ENCODE measurements at places on chromosomes 1 and 21.

DNA sequence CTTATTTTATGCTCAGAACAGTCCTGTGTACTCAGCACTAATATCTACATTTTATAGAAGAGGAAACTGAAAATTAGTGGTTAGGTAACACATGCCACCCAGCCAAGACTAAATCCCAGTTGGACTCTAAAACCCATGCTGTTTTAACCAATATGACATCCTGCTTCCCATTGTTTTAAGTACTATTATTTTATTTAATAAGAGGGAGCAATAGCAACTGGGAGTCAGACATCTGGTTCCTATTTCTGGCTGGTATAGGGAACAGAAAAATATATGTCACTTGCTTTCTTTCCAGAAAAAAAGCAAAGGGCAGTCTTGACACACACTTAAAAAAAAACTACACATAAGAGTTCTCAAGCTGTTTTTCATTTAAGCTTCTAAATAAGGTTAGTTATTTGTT lies 11.9 kb downstream of the KLHL12 start:
- DNase-seq, result no peak

DNA sequence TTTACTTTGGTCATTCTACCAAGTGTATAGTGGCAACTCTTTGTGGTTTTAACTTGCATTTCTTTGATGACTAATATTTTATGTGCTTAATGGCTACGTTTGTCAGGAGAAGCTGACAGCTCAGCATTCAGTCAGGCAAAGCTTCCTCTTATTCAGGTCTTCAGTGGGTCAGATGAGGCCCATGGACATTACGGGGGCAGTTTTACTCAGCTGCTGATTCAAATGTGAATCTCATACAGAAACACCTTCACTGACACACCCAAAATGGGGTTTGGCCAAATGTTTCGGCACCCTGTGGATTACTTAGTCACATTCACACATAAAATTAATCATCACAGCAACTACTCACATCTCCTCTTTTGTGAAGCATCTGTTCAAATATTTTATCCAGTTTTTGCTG lies 104.9 kb upstream of the PLD5 start:
- DNase-seq, result no peak

DNA sequence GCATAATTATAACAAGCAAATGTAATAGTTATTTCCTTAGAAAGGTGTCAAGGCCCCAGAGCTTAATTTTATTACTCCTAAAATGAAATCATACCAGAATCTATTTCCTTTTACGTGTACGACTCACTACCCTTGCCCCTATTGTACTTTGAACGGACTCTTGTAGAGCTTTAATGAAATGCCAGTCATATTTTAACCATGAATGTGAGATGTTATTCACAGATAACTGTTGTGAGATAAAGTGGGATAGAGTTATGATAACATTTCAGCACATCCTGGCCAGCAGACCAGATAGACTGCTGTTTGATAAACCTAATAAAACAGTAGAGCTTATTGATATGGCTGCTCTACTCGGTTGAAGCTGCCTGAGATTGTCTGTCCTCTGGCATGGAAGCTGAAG lies 500.8 kb upstream of the PBX1 start:
- DNase-seq, result no peak

GRCh38 chr1:53392460-53392859 lies 64.6 kb upstream of the LRP8 start:
- no peak for DNase-seq

- no peak for DNase-seq
Observed at GRCh38 chr1:166272851-166273250, 106.0 kb upstream of the FAM78B start.

DNA sequence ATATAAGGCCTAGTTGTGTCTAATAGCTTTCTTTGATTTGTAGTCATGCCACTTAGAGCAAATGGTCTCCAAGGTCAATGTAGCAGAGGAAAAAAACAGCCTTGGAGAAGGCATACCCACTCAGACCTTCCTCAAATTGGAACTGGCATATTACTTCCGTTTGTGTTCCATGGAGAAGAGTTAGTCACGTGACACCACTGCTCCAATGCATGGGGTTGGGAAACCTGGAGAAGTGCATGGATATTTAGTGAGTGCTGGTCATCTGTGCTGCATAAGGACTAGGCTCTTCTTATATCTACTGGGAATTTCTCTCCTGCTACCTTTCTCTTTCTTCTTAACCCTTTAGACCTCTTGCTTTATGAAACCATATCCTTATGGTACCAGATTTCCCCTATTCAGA lies 167.8 kb downstream of the BACH1 start:
- DNase-seq, result no peak

GRCh38 chr1:81449786-81450185 lies 350.9 kb upstream of the ADGRL2 start:
- DNase-seq, result no peak

GRCh38 chr1:56424744-56425493 lies 154.4 kb downstream of the PLPP3 start:
- peak; percentile 37 for DNase-seq

DNA sequence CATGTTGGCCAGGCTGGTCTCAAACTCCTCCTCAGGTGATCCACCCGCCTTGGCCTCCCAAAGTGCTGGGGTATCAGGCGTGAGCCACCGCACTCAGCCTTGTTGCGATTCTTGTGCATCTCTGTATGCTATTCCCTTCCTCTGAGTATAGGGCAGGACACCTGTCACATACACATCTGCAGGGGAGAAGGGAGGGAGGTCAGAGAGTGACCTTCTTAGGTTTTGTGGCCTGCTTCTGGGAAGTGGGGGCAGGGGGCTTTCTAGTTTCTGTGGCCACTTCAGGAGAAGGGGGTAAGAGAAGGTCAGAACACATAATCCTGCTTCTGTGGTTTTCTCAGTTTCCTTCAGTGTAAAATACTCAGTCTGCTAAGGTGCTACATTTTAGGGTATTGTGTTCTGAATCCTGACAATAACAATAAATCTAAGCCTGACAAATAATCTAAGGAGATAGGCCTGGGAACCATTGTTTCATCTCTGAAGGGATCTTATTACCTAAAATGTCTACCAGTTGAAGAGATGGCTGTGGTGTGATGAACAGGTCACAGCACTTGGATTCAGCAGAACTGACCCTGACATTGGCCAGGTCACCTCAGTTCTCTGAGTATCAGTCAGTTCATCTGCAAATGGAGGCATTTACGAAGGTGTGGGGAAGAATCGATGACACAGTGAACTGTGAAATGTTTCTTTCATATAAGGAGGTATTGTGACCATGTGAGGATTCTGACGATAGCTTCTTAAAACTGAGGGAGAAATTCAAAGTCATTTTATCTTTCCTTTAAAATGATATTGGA lies 212.6 kb upstream of the L1TD1 start:
- DNase-seq, result no peak

DNA sequence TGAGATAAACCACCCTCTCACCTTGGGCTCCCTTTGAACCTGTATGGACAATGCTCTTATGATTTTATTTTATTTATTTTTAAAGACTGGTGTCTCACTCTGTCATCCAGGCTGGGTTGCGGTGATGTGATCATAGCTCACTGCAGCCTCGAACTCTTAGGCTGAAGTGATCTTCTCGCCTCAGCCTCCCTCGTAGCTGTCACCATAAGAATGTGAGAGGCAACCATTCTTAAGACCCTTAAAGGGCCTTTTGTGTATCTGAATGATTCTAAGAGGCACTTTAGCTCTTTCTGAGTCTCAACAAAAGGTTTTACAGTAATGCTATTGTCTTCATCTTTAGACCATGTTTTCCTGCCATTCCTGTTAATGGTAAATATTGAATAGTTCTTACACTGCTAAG lies 67.0 kb downstream of the IVNS1ABP start:
- no peak for DNase-seq

DNA sequence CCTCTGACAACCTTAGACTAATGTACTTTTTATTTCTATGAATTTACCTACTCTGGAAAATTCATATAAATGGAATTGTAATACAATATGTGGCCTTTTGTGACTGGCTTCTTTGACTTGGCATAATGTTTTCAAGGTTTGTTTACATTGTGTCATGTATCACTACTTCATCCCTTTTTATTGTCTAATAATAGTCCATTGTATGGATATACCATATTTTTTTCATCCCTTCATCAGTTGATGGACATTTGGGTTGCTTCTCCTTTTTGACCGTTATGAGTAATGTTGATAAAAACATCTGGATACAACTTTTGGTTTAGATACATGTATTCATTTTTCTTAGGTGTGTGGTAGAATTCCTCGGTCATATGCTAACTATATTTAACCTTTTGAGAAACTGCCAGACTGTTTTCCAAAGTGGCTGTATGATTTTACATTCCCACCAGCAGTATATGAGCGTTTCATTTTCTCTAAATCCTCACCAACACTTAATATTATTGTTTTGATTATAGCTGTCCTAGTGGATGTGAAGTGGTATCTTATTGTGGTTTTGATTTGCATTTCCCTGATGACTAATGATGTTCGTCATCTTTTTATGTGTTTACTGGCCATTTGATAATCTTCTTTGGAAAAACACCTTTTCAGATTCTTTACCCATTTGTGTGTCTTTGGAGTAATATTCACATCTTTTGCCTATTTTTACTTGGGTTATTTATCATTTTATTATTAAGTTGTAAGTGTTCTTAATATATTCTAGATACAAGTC lies 3.5 kb downstream of the RO60 start:
- peak; percentile 36 for DNase-seq

DNA sequence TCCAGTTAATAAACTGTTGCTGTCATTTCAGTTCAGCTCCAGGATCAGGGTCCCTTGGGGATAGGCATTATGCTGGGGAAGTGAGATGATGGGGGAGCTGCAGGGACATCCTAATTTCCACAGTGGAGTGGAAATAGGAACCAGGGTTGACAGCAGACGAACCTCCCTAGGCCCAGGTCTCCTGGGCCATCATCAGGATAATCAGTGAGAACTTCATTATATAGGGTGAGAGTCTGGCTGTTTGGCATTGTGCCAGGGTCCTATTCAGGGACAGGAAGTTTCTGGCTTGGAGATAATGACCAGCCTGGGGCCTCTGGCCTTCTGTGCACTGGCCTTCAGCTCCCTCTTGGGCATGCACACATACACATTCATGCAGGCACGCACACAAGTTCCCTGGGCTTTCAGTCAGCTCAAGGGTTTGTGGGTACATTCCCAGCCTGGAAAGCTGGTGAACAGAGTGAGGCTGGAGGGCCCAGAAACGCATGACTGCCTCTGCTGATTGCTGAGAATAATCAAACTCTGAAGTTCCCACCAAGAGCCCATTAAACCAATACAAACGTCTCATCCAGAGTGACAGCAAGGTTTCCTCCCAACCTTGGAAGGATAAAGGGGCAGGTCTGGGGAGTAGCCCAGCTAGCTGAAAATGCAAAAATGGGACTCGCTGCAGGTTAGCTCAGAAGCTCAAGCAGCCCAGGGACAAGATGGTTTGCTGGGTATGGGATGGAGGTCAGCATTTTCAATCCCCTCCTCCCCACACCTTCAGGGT lies 13.9 kb upstream of the LRIG2 start:
- no peak for DNase-seq
